Stimulated activated CD4-positive, alpha-beta T cell treated with anti-CD3 and anti-CD28 coated beads, Interleukin-1b, Interleukin-23, amount 100 ng/mL, for 1 hour (primary cell): ENCODE measurements at places on chromosomes 11 and 22.

DNA sequence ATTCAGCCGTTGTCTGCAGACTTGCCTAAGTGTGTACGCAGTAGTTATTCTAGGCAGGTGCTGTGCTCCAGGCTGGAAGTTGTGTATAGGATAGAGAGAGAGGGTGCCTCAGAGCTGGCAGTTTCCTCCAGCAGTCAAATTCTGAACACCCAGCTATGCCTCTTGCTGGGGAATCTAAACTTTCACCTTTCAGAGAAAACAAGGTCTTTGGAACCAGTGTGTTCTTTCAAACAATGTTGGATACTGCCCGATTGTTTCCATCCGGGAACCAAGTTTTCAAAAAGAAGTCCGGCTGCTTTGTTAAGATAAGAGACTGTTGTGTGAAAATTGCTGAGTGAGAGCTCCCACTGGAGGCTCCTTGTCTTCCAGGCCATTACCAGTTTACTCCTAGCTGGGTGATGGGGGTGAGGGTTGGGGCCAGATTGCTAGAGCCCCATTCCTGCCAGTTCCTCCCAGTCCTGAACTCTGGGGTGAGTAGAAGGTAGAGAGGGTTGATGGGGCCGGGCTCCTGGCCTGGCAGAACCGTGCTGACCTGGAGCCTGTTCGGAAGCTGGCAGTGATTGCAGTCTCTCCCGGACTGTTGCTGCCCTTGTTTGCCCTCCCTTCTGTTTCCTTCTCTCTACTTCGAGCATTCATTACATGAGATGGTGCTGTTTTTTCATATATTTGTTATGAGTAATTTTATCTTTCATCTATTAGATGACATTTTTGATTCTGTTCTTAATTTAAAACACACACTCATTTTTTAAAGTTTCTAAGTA is 150.2 kb downstream of the TEAD1 start:
- DNase-seq: no peak

DNA sequence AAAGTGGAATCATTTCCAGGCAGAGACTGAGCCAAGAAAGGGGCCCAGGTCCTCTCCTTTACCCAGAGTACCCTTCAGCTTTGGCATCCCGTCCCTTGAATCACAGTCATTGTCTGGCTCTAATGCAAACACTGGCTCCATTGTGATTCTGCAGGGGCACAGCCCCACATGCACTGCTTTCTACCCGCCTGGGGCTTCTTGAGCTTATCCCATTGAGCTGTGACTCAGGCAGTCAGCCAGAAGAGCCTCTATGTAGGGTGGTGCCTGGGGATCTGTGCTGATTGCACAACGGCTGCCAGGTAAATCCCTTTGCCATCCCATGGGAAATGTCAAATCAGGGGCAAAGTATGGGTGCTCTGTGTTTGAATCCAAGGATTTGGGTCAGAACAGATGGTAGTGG is 88.9 kb downstream of the RASSF10 start:
- no peak for DNase-seq

GRCh38 chr11:363948-364761 is 5.1 kb upstream of the B4GALNT4 start:
- peak; percentile 44 for DNase-seq

DNA sequence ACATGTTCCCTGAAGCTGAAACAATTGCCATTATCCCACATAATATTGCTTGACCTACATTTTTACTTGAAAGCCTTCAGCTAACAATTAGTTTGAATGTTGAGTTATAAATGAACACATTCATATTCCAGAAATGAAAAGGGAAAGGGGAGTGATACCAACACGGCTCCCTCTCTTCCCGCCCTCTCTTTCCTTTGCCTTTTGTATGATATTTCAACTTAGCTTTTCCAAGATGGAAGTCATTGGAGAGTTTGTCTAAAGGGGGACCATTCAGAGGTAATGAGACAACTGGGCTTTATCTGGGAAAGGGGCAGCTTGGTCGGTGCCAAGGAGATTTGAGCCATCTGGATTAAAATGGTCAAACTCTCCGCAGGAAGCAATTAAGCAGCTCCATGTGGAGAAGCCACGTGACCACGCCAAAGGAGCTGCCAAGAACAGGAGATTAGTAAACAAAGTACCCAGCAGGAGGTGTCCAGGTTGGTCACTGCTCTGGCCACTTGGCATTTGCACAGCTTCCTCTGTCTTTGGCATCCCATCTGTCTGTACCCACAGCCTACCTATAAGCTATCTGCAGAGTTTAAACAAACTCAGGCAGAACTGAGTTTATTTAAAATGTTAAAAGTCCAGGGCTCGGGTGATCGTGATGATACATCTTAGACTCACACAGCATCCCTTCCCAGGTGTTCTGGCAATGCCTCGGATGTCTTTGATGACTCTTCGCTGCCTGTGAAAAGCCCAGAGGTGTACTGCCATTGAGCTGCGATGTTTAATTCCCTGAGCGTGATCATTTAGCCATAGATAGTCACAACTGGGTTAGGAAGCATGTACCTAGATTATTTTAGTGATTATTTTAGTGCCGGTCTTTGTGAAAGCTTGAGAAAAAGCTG is 735.9 kb downstream of the NTM start:
- no peak for DNase-seq

DNA sequence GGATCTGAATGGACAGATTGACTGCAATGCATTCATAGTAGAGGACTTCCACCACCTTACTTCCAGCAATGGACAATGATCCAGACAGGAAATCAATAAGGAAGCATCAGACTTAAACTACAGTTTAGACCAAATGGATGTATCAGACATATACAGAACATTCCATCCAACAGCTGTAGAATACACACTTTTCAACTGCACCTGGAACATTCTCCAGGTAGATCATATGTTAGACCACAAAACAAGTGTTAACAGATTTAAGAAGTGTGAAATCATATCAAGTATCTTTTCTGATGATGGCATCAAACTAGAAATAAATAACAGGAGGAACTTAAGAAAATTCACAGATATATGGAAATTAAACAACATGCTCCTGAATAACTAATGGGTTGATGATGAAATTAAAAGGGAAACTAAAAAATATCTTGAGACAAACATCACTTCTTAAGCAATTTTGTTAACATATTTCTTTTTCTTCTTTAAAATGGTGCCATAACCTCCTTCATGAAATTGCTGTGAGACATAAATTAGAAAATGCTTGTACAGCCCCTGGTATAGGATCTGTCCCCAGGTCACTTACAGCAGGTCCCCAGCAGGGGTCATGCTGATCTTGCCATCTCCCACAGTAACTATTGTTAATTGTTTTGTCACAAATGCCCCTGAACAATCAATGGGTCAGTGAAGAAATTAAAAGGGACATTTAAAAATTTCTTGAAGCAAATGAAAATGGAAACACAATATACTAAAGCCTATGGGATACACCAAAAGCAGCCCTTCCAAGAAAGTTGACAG is 100.0 kb upstream of the OR4B1 start:
- DNase-seq: no peak

DNA sequence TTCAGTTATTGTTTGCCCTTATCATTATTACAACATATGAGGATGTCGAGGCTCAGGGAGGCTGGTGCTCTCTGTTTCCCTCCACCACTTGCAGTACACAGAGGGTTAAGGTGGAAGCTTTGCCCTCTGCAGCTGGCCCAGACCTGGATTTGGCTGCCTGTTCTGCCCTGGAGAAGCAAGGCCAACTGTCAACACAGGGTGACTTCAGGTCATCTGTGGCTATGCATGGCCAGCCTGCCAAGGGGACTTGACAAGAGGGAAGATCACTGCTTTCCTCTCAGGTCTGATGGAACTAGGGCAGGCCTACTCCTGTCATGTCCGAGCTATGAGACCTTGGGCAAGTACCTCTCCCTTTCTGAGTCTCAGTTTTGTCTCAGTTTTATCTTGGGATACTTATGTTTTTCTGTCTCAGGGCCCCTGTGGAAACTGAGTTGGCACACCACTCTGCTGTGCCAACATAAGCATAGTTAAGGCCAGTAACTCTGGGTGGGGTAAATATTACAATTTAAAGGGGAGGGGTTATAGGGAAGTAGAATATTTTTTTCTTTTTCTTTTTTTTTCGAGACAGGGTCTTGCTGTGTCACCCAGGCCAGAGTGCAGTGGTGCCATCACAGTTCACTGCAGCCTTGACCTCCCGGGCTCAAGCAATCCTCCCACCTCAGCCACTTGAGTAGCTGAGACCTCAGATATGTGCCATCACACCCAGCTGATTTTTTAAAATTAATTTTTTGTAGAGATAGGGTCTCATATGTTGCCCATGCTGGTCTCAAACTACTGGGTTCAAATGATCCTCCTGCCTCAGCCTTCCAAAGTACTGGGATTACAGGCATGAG is 2.4 kb upstream of the THRSP start:
- DNase-seq: no peak

GRCh38 chr11:122177238-122177637 is 61.2 kb upstream of the BLID start:
- no peak for DNase-seq

DNA sequence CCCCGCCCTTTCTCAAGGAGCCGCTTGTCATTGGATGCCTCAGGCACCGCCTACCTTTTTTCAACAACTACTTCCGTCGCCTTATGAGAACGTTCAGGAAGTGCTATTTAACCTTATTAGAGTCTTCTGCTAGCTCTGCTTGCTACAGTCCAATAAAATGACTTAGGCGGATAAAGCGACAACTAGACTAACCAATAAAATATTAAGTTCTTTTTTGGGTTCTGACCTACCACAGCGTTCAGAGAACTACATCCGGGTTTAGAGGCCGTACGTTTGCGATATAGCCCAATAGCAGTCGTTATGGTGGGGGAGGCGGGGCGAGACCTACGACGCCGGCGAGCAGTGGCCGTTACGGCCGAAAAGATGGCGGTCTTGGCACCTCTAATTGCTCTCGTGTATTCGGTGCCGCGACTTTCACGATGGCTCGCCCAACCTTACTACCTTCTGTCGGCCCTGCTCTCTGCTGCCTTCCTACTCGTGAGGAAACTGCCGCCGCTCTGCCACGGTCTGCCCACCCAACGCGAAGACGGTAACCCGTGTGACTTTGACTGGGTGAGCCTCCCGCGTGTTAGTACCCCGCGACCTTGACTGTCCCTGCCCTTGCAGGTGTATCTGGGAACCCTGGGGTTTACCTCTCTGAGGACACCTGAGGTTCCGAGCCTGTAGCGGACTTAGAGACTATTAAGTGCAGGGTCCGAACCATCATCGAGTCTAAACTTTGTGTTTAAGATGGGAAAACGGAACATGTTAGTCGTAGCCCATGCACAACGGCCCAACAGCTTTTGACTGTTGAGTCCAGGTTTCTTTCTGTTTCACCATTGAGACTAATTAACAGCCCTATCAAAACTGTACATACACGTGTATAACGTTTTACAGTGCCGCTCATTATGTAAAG is at the start of gene TMX2:
Gene TMX2 (plus strand): TSS at position 338 of the 895 bp plus-strand sequence. CDS start 26 bp downstream, at position 364.
- peak; percentile 73 for DNase-seq

GRCh38 chr22:50739894-50740293 is 1.9 kb downstream of the ACR start:
- no peak for DNase-seq

GRCh38 chr22:34354071-34354817 is 434.0 kb upstream of the LARGE1 start:
- DNase-seq: no peak

DNA sequence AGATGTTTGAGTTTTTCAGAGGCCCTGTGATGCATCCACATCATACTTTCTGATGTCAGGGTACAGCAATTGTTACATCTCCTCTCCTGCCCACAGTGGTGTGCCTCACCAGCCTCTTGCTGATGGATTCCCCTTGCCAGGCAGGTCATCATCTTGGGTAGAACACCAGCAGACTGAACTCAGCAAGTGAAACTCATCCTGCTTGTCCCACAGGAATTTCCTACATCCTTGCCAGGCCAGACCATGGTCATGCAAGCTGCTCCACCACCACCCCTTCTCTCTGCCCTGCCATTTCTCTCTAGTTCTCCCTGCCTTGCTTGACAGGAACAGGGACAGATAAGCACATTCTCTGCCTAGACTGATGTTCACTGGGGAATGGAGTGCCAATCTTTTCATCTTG is 85.9 kb downstream of the PAX6 start:
- no peak for DNase-seq

GRCh38 chr22:30015229-30015797 is 65.0 kb upstream of the HORMAD2 start:
- DNase-seq: no peak

DNA sequence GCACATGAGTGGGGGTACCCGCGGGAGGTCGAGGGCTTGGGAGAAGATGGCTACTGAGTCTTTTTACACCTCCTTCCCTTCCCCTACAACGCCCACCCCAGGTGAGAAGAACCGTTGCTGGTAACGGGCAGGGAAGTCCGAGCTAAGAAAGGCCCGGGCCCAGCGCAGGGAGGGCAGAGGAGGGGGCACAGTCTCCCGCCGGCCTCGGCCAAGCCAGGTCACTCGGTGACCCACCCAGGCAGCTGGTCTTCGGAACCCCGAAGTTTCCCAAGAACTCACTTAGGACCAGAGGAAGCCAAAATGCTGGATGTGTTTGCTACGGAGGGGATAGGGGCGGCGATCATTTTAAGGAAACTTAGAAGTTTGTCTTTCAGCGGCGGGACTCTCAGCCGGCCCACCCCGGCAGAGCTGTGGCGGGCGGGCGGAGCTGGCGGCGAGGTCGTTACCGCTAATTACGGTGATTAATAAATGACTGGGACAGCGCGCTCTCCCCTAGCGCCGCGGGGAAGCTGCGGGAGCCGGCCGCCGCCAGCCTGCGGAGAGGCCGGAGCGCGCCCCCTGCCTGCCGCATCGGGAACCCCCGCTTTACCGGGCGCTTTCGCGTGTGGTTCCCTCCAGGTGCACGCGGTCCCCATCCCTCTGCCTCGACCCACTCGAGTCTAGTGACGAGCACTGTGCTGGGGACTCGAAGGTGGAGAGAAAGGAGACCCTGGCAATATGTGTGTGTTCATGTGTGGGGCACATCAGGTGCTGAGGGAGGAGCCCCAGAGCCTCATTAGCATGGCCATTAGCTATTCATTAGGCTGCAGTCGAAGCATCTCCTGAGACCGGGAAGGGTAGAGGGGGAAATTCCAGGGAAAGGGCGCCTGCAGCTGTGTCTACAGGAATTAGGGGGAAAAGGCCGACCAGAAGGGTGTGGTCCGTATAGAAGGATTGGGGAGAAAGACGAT is 945 bp downstream of the ROBO3 start:
- DNase-seq: peak; percentile 32

DNA sequence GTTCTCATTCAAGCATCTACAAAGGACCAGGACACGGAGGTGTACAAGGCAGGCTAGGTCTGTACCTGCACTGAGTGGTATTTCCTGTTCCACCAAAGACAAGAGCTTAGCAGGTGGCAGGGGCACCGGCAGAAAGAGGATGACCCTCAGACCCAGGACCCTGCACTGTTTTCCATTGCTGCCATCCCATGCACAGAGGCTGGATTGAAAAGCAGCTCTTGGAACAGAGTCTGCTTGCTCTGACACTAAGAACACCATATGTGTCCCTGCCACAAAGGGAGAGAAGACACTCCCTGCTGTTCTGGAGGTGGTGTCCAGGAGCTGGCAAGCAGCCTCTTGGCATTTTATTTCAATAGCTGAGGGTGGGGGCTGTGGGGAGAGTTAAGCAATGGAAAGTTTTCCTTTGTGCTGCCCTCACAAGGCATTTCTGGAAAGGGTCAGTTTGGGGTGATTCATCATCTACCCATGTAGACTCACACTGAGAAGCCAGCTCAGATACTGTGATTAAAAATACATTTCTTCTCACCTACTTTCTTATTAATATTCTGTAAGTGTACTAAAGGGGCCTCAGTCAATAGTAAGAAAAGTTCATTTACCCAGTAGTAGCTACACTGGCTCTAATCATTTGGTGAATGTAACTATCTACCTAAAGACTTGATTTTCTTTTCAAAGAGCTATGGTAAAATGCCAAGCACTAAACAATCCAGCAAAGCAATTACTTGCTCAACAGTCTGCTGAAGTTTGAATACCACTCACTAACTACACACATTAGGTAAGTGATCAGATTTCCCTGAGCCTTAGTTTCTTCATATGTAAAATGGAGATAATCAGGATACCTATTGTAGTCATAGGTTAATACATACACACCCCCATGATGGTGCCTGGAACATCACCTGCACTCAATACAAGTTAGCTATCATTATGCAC is 55.2 kb downstream of the SLC1A2 start:
- no peak for DNase-seq
